Epithelial cell of esophagus (primary cell): ENCODE measurements at places on chromosomes 6 and 20.

DNA sequence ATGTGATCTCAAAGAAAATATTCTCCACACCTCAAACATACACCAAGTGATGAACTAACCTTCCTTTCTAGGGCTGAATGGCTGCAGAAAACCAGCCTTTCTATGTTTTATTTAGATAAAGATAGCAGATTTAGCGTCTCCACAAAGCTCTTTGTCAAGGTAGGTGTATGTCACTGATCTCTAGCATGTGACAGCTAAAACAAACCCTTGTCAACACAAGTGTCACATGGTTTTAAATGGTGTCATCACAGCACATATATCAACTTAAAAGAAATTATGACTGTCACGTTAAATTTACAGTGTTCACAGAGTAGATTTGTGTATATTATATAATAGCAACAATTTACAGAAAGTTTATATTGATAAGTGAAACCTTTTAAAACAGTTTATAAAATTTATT lies 58.3 kb downstream of the TENT5A start:
- DNase-seq, result no peak

DNA sequence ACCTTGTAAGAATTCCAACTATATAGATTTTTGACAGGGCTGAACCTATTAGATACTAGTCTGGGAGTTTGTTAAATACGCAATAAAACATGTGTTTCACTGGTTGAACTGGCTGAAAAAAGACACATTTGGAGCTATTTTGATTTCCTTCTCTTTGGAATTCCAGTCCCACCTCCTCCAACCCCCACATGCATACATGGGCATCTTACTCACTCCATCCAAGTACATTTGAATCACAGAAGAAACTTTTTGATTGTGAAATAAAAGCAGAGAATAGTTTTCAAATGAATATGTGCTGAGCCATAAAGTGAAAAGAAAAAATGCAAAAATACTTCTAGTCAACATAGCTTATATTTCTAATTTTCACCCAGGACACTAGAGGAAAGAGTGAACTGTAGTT lies 33.9 kb upstream of the STXBP5 start:
- peak; percentile 86 for DNase-seq

DNA sequence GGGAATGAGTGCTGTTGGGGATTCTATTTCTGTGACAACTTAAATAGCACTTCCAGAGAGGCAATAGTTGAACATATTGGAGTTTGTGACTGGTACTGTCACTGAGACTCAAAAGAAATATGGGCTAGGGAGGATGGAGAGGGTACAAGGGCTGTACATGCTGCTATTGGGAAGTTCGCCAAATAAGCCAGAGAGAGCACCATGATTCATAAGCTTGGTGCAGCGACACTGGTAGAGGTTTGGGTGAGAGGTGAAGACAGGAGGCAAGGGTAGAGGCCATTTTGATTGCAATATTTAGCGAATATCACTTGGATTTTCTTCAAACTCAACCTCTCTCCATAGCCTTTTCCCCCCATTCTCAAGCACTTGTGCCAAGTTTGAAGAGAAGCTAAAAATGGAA lies 214.3 kb downstream of the OGFRL1 start:
- no peak for DNase-seq

GRCh38 chr20:53925651-53926401 lies 144.6 kb downstream of the BCAS1 start:
- DNase-seq, result no peak

DNA sequence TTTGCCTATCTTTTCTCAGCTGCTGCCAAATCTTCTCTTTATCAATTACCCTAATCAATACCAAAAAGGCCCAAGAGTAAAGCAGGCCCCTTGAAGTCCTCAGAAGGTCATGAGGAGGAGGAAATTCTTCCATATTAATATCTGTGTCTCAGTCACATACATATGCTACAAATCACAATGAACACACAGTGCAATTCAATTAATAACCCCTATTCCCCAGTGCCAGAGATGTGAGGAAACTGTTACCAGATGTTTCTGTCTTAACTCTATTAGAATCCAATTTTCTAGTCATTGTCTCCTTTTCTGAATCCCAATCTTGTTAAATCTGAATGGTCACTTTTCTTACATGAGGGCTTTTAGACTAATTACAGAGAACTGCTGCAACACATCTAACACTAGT lies 45.9 kb upstream of the SLC2A12 start:
- no peak for DNase-seq

- no peak for DNase-seq
Measured at GRCh38 chr6:7794509-7794908, 68.6 kb downstream of the BMP6 start.
